ENCODE measurements at places on chromosomes 11 and 22. TPM values are rescaled to one million over a fixed set of nuclear protein-coding genes. Genes with fewer than 3 reads are reported as not detected.

DNA sequence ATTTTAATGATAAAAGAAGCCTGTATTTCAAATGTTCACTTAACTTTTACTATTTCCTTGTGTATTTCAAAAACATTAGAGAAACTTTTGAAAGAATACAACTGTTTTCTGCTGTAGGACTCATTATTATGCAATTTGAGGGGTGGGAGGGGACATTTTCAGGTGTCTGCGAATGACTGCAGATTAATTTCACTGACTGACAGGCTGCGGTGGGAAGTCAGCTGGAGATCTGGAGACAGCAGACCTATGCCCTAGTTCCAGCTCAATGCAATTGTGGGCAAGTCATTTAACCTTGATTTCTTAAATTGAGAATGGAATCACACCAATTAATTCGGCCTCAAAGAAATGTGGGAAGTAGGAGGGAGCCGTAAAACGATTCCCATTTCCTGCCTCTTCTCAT lies 128.7 kb downstream of the ARL14EP start:
- no peak for DNase-seq

The GATD1 gene
- 54.9 TPM for total RNA-seq

The SOX10 gene
- not detected for total RNA-seq

DNA sequence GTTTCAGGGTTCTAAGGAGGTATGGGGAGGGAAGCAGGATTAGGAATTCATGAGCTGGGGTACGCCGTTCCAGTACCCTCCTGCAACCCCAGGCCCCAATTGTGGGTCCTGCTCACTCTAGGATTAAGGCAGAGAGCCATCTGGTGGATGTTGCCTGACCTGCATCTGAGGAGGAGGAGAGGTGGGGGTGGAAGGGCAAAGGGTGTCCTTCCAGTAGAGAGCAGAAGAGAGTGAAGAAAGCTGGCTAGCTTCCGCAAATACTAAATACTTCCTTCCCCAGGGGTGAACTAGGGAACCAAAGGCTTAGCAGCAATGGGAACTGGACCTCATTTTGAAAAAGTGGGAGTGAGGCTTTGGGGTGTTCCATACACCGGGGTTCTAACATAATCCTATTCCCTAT lies 10.6 kb downstream of the LRRC51 start:
- DNase-seq, result no peak

GRCh38 chr11:79046366-79046765 lies 394.5 kb downstream of the TENM4 start:
- DNase-seq, result no peak

DNA sequence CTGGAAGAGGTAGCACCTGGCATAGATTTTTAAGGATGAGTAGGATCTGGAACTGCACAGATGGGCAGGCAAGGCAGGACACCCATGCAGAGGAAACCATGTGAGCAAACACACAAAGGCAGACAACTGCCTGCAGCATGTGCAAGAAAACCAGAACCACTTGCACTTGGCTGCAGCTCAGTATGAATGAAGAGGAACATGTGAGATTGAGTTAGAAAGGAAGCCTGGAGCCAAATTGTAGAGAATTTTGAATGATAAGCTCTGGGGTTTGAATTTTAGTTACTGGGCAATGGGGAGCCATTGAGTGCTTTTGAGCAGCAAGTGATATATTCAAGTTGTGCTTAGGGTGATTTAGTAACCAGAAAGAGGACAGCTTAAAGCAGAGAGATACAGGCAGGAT lies 583.4 kb downstream of the SOX6 start:
- no peak for DNase-seq

DNA sequence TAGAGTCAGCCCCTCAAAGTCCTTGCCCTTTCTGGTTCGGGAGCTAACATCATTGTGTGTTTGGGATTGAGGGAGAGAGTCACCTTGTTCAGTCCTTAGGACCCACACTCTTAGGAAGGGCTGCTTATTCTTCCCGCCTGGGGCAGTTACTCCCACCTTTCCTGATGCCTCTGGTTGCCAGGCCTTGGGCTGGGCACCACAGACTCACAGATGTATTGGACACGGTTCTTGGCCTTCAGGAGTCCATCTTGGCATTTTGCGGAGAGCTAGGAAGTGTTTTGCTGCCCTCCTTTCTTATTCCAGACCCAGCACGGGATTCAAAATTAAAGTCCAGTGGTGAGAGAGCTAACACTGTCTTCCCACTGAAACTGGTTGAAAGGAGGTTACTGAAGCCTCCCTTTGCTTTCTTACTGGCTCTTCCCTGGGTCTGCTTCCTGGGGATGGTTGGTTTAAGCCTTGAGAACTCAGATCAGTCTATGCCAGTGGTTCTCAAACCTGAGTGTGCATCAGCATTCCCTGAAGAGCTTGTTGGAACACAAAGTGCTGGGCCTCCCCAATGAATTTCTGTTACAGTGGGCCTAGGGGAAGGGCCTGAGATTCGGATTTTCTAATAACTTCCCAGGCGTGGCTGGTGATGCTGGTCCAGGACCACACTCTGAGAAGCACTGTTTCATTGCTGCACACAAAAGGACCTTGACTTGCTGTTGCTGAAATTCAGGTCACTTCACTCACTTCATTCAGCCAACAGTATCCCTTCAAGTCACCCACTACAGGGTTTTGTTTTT lies 1.4 kb downstream of the OSBP2 start:
- DNase-seq, result no peak

The ASCL2 gene
- not detected for total RNA-seq

The BTBD18 gene
- not detected for total RNA-seq

GRCh38 chr22:42174062-42174461 lies 43.5 kb upstream of the CYP2D6 start:
- no peak for DNase-seq

- DNase-seq, result no peak
Observed at GRCh38 chr11:66845876-66846212, 2.6 kb downstream of the RCE1 start.

The SCGB1A1 gene
- not detected for total RNA-seq

- DNase-seq, result no peak
Observed at GRCh38 chr11:46345131-46345597, 2.1 kb upstream of the DGKZ start.

DNA sequence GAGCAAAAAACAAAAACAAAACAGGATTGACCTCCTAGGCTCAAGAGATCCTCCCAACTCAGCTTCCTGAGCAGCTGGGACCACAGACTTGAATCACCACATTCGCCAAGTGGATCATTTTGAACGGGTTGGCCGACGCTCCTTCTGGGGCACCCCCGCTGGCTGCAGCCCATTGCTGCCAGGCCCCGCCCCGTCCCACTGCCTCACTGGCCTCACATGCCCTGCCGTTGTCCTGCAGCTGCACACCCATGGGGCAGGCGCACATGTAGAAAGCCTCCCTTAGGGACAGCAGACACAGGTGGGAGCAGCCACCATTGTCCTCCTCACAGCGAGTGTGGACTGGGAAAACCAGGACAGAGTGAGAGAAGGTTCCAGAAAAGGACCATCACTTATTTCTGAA lies 154.5 kb downstream of the CRYBB2 start:
- DNase-seq, result no peak

DNA sequence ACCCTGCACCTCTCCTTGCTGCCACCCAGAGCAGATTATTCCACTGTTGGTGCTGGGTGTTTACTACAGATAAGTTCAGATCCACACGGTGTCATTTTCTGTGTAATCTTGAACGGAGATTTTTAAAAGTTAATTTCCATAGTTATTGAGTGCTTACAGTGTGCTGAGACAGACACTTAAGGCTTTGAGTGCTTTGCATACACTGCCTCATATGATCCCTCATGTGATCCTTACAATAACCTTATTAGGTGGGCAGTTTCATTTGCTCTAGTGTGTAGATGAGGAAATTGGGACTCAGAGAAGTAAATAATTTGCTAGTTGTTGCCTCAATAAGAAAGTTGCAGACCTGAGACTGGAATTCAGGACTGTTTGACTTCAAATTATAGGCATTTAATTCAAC lies 32.3 kb upstream of the ME3 start:
- DNase-seq, result no peak

GRCh38 chr11:34513682-34514449 lies at the start of gene ELF5:
TSS of gene ELF5 (minus strand) at chr11:34513794. CDS start at chr11:34505749, 8,045 bp downstream.
- no peak for DNase-seq

The OTOG gene
- total RNA-seq, result not detected

DNA sequence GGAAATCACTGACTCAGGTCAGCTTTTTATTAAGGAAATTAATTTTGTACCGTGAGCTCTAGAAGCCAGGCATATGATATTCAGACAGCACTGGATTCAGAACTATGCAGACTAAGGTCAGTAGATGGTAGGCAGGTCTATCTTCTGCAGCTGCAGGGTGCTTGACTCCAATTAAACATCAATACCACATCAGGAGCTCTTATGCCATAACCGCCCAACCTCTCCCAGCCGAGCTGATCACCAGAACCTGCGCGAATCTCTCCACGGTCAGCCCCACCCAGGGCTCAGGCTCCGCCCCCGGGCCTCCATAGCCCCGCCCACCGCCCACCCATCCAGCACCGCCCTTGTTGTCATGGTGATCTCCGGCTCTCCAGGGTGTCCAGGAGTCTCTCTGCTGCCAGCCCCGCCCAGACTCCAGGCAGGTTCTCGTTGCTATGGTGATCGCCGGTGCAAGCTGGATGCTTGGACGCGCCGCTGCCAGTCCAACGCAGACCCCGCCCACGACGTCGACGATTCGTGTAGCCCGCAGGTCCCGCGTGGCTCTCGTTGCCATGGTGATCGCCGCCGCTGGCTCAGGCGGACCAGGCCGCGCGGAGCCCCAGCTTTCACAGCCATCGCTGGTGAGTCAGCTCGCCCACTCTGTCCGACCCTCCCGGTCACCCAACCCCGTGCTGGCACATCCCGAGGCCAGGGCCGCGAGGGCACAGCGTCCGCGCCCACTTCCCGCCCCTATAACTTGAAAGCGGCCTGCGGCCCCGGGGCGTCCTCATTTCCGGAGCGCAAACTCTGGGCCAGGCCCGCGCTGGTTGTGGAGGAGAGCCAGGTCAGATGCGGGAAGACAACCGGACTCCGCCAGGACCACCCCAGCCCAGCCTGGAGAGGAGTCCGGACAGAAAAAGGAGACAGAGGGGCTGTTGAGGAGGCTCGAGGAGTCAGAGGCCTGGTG lies at the start of gene RAB36:
TSS of gene RAB36 (plus strand) at position 546 of the 946 bp plus-strand sequence. CDS start 1,140 bp downstream, outside the sequence.
- peak; percentile 99 for DNase-seq

DNA sequence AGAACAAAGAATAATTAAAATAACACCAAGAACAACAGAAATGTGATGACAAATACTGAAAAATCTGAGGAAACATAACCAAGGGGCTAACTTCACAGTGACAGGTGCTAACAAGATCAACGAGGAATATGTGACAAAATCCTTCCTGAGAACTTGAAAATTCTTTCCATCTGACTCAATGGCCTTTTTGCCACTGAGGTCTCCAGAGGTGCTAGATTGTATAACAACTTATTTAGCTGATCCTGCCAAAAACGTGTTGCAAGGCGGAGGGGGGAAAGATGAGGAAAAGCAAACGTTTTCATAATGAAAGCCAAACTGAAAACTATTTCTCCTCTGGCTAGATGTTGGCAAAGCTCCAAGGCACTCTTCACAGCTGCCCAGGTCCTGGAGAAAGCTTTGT lies 364.5 kb downstream of the NTM start:
- no peak for DNase-seq

DNA sequence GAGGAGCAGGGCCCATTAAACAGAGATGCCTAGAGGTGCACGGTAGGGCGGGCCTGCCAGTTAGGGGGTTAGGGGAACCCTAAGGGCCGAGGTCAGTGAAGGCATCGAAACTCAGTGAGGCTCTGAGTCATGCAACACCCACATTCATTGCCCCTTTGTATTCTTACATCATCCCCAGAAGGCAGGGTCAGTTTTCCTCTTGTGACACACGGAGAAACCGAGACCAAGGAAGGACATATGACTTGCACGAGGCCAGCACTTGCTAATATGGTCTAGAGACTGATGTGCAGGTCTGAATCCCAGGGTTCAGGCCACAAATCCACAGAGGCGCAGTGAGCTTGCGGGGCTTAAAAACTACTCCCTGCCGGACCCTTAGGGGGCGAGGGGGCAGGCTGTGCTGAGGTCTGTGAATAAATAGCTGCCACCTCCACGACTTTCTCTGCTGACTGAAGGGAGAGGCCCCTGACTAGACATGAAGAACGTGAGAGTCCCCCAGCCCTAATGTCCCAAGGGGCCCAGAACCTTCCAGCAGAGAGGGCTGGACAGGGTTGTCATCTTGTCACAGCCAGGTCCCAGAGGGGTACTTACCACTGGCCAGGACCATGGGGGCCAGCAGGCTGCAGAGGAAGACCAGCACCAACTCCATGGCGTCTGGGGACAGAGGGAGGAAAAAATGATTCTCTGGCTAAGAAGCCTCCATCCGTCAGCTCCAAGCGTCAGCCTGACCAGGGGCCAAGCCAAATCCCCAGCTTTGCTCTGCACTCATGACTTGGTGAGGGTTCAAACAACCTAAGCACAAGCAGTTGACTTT lies 17.8 kb upstream of the FXYD2 start:
- DNase-seq, result no peak

DNA sequence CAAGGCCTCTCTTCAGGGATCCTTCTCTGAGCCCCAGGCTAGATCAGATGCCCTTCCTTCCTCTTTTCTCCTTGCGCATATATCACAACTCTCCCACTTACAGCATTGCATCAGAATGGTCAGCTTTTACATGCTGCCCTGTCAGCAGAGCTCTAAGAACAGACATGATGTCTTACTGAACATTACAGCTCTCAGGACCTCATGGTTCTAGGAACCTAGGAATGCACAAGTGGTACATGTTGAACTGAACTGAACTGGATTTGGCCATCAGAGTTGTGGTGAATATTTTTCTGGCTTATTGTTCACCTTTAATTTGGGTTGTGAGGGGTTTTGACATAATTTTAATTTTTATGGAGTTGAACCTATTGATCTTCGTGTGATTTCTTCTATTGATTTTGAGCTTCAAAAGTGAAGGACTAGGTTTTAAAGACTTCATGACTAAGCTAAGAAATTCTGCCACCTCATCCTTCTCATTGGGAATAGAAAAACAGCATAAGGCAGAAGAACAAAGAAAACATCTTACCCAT lies 37.7 kb upstream of the SPON1 start:
- DNase-seq, result no peak

The PARVG gene
- not detected for total RNA-seq
